ENCODE measurements at places on chromosomes 6 and 20.

- no peak for DNase-seq
Measured at GRCh38 chr20:21137078-21137477, 11.2 kb downstream of the KIZ start.

- DNase-seq = no peak
Measured at GRCh38 chr6:66662196-66662595, 955.2 kb upstream of the EYS start.

DNA sequence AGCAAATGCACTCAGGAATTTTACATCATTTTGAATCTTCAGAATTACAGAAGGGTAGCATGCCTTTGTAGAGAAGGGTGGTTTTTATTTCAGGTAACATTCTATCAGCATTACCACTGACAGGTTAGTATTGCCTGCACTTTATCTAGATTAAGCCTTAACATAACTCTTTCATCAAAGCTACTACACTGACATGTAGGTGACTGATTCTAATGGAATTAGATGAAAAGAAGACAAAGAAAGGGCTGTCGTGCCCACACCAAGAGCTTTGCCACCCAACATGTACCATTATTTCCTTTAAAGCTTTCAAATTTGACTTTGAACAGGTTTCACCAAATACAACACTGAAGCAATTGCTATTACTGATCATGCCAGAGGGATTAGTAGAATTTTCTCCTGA is 551.9 kb downstream of the EYS start:
- no peak for DNase-seq

DNA sequence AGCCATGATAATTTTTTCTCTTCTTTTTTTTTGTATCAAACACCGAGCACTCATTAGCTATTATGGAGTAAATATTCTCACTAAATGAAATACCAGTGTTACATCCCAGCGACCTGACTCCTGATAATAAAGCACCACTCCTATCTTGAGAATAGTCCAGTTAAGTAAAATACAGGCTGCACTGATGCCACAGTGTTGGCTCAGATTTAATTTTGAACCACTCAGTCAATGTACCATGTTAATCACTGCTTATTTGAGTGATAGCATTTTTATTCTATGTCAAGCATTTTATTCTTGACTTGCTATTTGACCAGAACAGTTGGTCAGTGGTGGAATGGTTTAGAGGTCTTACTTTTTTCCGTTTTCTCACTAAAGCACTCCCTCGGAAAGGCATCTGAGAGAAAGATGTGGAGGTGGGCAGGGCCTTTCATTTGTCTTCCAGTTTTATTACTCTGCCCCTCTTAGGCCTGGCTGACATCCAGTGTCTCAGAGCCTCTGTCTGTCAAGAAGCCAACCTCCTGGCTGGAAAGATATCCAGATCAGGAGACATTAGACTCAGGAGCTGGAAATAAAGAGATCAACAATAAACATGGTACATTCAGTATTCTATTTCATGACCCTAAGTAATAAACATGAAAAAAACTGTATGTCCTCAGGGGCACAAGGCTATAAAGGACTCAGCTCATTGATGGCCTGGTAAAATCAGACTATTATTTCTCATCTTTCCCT is 457.8 kb downstream of the EPM2A start:
- no peak for DNase-seq

- peak; percentile 6 for DNase-seq
Measured at GRCh38 chr6:26543953-26544352, 5.8 kb downstream of the HMGN4 start.

Data from NCI-H1694 (cell line).